ENCODE measurements at places on chromosomes 16 and 17.

DNA sequence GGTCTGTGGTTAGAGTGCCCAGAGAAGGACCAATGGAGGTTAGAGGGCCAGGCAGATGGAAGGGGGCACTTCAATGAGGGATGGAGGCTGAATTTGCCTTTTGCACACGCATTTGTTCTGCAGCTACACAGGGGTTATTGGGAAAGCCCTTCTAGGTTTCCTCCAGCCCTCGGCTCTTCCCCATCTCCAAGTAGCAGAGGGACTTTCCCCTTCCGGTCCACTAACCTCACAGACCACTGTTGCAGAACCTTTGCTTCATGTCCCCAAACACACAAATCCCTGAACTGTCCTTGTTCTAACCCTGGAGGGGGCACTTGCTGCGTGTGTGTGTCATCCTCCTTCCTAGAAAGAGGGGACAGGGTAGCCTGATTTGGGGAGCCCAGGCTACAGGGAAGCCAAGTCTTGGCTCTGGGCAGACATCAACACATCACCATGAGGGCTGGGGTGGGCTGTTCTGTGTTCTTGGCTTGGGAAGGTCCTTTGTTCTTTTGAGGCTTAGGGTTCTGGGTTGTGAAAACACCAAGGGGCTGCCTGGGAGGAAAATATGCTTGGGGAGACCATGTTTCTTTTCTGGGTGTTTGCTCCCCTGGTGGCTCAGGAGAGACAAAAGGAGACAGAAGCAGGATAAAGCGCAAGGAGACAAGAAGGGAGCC, 7.3 kb upstream of the NR1D1 start:
- DNase-seq = no peak

DNA sequence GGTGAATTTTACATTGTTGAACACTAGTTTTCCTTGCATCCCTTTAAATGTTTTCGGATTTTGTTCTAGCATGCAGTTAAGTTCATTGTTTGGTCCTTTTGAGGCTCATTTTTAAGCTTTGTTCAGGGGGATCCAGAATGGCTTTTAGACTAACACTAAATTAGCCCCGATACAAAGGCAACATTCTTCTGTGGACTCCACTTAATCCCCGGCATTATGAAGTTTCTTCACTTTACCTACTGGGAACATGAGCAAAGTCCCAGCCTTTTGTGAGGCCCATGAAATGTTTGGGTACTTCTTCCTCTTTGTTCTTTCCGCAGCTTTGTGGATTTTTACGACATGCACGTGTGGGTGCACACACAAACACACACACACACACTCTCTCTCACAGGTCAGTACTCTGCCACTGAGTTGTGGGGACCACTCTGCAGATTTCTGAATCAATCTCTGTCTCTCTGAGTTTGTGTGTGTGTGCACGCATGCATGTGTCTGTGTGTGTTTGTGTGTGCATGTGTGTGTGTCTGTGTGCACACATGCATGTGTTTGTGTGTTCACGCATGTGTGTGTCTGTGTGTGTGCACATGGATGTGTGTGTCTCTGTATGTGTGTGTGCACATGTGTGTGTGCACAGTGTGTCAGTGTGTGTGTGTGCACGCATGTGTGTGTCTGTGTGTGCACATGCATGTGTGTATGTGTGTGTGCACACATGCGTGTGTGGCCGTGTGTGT, 240.4 kb upstream of the TNRC6C start:
- DNase-seq = no peak

GRCh38 chr17:40678902-40679522, 14.0 kb upstream of the KRT222 start:
- no peak for DNase-seq

GRCh38 chr16:79213214-79213613, 387.3 kb downstream of the MAF start:
- no peak for DNase-seq

DNA sequence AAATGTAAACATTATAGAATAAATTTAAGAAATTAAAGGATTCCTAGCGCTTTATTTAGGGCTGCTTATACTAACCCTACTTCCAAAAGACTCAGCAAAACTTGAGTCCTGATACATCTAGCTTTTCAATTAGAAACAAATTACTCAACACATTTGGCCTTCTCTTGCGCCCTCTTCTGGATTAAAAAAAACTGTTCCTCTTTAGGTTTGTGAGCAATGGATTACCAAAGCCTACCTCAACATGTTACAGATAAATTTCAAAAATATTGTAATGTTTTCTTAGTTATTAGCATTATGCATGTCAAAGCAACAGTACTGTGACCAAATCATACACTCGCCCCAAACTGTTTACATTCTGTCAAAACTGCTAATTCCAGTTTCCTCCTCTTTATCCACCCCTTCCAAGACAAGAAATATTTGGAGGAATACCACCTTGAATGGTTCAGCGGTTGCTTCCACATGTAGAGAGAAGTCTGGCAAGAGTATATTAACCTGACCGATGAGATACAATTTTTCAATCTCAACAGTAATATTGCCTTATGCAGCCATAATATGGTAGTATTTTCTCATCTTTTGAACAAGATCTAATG, 2.7 kb downstream of the NUFIP2 start:
- no peak for DNase-seq

DNA sequence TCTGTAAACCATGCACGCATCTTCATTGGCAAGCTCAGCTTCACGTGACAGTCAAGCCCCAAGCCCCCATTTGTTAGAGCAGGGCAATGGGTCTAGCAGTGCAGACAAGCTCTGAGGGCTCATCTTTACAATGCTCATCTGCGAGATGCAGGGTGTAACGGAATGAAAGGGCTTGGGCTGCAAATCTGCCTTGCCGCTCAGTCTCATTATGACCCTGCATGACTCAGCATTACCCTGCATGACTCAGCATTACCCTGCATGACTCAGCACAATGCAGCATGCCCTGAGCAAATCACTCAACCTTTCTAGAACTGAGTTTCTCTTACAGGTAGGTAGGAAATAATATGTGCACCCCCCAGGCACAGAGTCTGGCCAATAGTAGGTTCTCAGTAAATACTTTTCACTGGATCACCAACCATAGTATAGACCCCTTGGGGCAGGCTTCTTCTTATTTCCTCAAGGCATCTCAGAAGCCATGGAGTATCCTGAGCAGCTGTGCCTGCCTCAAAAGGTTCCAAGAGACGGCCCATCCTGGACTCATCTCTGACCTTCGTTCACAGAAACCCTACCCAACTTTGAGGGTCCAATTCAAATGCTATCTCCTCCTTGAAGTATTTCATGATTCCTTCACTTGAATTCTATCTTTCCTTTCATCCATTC, 391.3 kb upstream of the CDH5 start:
- DNase-seq = no peak
